H9 (cell line): ENCODE measurements at places on chromosomes 6 and 20.
A peak's percentile ranks its signal among the peaks of the same experiment; 100 is the strongest.

DNA sequence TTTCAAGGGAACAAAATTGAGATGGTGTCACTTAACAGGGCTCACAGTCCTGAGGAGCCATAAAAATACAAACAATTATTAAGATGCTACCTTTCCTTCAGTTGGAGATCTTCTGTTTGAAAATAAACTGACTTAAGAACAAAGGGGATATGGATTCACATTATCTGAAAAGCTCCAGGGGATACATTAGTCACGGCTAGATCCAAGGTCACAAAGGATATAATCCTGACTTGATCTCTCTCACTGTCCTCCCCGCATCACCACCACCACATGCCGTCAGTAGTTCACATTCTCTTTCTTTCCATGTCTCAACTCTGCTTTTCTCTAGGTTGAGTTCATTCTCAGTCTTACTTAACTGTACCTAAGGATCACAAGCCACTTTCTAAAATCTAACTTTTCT lies 530.4 kb upstream of the MARCKS start:
- no peak for DNase-seq

GRCh38 chr6:21228411-21228810 lies 365.1 kb upstream of the SOX4 start:
- DNase-seq = no peak

GRCh38 chr20:46358346-46359058 lies 47.9 kb downstream of the ELMO2 start:
- no peak for DNase-seq

GRCh38 chr6:39361657-39362486 lies 39.4 kb upstream of the KCNK16 start:
- DNase-seq = peak; percentile 93

DNA sequence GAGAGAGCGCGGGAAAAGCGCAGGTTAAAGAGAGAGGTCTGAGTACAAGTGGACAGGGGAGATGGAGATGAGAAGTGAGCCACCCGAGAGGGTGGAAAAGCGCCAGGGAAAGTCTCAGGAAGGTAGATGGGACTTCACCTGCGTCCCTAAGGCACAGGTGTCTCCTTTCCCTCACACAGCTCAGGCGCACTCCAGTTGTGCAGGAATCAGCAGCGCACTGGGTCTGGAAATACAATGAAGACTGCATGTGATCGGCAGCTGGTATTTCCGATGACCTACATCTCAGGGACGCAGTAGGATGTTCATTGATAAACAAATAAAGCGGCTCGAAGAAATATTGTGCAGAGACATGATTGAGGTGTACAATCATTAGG lies 432 bp upstream of the KHDRBS2 start:
- no peak for DNase-seq

- no peak for DNase-seq
Observed at GRCh38 chr6:14072084-14072483, 45.5 kb upstream of the CD83 start.

DNA sequence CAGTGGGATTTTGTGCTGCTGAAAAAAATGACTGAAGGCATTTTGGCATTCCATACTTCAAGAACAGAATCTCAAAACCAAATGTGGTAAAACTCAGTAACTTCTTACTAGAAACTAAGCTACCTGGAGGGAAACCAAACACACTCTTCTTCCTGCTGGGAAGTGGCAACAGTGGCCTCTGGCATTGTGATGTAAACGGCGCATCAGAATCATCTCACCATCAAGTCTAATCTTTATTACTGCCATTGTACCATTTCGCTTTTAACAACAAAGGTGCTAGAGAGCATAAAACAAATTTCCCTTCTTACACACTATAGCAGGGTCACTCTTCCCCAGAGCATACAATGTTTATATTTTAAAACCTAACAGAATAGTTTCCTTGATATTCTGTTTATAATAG lies 101.6 kb upstream of the CEP162 start:
- no peak for DNase-seq

DNA sequence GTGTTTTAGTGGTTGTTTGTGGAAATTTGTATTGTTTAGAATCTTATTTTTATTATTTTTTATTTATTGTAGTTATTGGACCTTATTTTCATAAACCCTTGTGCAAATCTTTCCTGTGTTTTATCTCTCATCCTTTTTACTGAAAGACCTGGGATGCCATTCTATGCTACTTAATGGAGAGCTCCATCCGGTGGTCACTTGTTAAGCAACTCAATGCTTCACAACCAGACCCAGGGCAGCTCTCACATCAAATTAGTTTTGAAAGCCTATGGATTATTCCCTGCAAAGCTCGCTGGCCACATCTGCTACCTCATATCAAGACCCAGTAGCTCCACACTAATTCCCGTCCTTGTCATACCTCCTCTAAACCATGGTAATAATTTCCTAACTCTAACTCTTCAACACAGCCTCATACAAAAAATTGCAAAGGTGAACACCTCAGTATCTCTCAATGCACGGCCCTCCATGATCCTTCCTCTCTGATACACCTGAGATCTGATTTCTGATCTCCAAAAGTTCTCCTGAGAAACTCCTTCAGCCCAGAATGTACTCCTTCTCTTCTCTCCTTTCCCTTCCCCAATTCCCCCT lies 296.6 kb upstream of the MANEA start:
- DNase-seq = no peak

DNA sequence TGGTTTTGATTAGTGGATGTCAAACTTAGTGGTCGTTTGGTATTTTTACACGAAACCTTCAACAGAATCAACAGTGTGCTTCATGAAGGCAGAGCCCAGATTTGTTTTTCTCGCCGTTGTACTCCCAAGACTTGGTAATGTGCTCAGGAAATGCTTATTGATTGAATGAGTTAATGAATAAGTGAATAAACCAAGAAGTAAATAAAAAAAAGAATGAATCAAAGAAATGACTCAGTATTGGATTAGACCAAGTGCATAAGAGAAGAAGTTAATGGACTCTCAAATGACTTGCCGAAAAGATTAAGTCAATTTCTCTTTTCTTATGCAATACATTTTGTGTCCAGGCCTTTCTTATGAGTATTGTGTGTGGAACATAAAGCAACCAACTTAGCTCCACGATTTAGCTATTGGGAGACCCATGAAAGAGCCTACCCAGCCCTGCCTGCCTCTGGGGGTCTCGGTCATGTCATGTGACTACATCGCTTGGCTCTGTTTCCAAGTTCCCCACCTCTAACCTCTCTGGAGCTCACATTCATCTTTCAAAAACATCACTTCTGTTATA lies 10.6 kb upstream of the FUCA2 start:
- DNase-seq = no peak

DNA sequence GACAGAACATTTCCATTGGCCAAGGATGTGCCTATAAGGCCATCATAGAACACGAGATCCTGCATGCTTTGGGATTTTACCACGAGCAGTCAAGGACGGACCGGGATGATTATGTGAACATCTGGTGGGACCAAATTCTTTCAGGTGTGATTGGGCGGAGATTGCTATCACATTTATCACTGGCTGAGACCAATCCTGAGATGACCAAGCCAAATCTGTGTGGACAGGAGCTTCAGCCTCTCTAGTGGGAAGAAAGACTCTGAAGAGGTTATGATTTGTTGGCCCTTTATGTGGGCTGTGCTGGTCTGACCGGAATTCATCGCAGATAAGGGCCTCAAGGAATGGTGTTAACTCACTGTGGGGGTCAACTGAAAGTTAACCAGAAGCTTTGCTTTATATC lies 26.4 kb downstream of the MEP1A start:
- DNase-seq = no peak

DNA sequence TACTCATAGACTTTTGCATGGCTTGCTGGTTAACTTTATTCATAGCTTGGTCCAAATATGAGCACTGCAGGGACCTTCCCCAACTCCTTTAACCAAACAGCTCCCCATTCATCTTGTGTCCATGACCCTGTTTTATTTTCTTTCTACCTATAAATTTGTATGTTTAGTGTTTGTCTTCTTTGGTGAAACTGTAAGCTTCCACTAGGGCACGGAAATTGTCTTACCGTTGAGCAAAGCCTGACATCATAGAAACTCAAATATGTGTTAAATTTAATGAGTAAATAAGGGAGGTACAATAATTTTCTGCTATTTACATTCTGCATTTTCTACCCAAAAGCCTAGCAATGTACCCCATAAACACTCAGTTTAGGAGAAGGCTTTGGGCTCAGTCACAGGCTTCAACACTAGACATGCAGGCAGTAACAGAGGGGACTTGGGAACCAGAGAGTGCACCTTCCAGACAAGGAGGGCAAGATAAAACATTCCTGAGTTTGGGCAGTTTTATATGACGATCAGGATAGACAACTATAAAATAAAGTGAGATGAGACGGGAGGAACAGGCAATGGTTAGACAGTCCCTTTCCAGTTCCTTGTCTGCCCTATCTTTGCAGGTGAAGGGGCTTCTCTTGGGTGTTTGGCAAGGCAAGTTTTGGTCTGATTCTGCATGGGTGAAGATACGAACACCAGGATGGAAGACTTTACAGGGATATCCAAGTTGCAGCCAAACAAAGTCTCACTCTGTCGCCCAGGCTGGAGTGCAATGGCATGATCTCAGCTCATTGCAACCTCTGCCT lies 46.2 kb upstream of the ZNF217 start:
- no peak for DNase-seq

GRCh38 chr6:112308476-112308875 lies 38.7 kb upstream of the RFPL4B start:
- no peak for DNase-seq

GRCh38 chr6:139931747-139932146 lies 557.3 kb upstream of the CITED2 start:
- no peak for DNase-seq

DNA sequence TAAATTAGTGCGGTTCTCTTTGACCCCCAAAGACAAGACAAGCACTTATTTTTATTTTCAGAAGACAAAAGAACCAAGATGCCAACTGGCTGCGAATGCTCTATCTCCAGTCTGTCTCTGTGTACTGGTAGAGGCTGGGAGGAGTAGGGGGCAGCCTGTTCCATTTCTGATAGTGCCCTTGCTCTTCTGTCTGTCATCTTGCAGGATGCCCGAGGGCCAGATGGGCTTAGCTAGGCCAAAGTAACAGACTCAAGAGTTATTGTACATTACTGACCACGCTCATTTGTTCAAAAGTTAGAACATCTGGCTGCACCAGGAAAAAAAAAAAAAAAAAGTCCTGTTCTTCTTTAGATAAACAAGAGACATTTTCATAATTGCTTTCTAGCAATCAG lies 198.1 kb upstream of the UST start:
- DNase-seq = no peak

- no peak for DNase-seq
Observed at GRCh38 chr6:47137073-47137472, 94.9 kb upstream of the ADGRF1 start.

- no peak for DNase-seq
Observed at GRCh38 chr6:113591896-113592827, 265.0 kb upstream of the MARCKS start.

DNA sequence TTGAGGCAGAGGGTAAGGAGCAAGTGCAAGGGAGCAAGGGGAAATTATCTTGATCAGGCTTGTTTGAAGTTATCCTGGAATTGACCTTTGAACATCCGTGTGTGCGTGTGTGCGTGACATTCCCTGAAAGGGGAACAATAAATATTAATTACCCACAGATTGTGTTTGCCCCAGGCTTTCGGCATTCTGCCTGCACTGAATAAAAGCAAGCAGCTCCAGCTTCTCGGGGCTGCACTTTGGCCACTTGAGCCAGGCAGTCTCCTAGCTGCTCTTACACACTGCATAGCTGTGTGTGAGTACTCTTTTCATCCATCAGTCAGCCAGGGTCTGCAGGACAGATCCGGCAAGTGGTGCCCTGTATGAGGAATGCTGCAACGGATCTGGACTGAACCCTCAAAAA lies 107.7 kb upstream of the BTN3A2 start:
- DNase-seq = no peak

DNA sequence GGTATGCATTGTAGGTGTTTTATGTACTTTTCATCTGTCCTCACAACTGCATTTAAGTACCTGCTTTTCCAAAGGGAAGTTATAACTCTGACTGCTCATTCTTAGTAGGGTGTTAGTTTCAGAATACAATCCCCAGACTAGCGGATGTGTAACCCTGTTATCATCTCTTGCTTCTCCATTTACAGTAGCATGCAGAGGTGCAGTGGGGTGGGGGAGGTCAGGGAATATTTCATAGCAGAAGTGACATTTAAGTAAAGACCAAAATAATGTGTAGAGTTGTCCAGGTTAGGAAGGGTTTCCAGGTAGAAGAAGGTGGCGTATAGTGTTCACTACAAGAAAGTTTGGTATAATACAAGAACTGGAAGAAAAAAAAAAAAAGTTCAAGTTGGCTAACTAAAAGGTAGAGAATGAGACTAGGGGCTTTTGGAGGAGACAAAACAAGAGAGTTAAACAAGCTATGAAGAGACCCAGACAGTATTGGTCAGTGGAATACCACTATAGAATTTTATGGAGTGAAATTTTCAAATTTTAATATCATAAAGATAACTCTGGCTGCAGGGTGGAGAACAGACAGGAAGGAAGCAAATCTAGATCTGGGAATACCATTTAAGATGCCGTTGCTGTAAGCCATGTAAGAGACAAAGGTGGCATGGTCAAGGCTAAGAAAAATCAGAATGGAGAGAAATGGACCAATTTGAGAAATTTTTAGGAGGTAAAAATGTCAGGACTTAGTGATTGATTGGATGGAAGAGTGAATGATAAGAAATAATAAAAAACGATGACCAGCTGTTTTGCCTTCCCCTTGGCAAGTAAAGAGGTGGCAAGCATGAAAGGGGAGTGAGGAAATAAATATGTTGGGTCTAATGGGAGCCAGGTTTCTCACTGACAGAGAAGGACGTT lies 2.2 kb upstream of the AHI1 start:
- DNase-seq = no peak

GRCh38 chr6:80647156-80647555 lies 540.7 kb downstream of the BCKDHB start:
- DNase-seq = no peak

GRCh38 chr6:13068586-13069210 lies 259.6 kb downstream of the TBC1D7 start:
- DNase-seq = no peak

- no peak for DNase-seq
Observed at GRCh38 chr6:10556589-10556988, 35.4 kb downstream of the GCNT2 start.

GRCh38 chr6:32615885-32616532 lies 21.2 kb upstream of the HLA-DQA1 start:
- peak; percentile 31 for DNase-seq

DNA sequence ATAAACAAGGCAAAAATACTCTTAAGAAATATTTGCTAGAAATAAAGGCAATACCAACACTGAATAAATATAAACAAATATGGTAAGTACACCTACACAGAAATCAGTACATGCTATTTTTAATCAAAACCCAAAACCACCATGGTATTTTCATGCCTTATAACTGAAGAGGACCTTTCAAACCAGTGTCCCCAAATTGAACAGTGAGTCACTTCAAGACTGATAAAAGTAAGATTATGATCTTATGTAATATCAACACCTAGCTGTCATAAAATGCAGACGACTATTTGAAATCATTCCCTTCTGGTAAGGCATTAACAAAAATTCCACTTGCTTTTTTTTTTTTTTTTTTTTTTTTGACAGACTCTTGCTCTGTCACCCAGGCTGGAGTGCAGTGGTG lies 156.8 kb upstream of the RUNX2 start:
- DNase-seq = no peak

DNA sequence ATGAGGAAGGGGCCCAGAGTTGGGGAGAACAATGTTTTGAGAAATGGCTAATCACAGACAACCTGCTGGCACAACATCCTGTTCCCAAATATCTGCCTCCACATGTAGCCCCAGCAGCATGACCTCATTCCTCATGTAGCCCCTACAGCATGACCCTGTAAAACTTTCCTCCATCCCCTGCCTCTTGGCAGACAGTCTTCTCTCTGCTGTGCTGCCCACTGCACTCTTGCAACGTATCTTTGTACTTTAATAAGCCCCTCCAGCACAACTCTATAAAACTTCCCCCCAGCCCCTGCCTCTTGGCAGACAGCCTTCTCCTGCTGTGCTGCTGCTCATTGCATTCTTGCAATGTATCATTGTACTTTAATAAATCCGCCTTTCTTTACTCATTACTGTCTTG lies 278.8 kb downstream of the HDGFL1 start:
- DNase-seq = no peak
